Naive thymus-derived CD4-positive, alpha-beta T cell (primary cell): ENCODE measurements at places on chromosomes 2 and 18.

DNA sequence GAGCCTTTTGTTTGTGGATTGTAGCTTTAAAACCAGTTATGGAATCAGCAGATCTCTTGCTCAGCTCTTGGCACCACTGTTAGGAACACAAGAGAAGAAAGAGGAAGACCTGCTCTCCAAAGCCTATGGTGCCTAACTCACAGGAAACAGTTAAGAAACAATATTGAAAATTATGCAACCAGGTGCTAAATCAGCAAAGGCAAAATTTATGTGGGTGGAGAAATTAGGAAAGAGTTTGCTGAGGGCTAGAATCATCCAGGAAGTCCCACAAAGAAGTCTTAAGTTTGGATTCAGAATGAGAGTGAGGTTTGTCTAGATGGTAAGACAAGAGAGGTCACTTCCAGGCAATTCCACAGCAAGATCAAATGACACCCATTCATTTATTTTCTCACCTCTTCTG, 49.4 kb downstream of the AOX1 start:
- DNase-seq = no peak

DNA sequence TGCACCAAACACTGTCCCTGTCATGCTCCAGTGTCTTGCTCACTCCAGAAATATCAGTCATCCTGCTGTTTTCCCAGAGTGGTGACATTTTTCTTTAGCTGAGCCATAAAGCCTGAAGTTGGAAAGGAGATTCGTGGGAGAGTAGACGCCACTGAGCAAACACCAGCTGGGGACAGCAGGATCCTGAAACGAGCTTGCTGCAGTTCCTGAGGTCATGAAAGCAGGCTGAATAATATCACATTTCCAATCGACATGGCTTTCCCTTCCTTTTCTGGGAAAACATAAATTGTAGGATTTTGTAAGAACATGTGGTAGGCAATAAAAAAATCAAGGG, 276.4 kb downstream of the CDCA7 start:
- DNase-seq = no peak

DNA sequence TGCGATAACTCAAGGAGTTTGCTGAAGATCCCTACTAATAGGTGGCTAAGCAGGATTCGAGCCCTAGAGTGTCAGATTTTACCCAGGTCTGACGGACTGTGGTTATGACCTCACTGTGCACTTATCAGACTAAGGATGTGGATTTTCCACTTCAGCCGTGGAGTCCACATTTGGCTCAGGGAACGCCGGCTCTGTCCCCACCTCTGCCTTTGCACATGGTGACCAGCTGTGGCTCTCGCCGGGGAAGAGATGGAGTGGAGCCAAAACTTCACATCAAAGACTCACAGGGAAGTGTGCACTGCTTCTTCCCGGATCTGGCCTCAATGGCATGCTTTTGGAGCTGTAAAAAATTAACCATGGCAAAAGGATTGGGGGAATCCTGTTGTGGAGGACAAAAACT, 249.3 kb upstream of the APCDD1 start:
- DNase-seq = no peak

- DNase-seq = no peak
These were observed 427.7 kb downstream of the TGIF1 start for GRCh38 chr18:3877678-3878077.

GRCh38 chr2:240624011-240624949, 1.0 kb upstream of the GPR35 start:
- DNase-seq = peak; percentile 10

DNA sequence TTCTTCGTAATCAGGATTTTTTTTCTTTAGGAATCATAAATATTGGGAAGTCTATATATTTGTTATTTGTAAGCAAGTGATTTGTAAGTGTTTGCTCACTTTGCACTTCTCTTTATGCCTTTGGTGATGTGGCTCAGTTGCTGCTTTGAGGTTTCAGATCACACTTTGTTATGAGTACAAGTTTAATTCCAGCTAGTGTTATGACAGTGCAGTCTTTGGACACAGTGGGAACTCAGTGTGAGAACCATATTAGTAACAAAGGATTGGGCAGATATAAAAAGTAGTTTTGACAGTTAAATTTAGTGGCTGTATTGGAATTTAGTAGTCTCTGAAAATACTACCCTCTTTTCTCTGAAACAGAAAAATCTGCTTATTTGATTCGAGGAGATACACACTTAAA, 67.7 kb downstream of the ABI2 start:
- DNase-seq = no peak

DNA sequence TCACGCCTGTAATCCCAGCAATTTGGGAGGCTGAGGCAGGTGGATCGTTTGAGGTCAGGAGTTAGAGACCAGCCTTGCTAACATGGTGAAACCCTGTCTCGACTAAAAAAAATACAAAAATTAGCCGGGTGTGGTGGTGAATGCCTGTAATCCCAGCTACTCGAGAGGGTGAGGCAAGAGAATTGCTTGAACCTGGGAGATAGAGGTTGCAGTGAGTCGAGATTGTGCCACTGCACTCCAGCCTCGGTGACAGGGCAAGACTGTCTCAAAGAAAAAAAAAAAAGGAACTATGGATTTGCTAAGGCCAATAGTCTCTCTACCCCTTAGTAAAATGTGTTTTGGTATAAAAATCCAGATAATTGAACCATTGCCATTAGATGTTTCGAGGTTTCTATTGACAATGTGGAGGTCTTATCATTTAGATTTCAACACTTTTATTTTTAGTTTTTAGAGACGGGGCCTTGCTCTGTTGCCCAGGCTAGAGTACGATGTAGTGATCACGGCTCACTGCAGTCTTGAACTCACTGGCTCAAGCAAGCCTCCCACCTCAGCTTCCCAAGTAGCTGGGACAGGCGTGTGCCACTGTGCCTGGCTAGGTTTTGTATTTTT, 1.1 kb upstream of the TXNDC2 start:
- no peak for DNase-seq

DNA sequence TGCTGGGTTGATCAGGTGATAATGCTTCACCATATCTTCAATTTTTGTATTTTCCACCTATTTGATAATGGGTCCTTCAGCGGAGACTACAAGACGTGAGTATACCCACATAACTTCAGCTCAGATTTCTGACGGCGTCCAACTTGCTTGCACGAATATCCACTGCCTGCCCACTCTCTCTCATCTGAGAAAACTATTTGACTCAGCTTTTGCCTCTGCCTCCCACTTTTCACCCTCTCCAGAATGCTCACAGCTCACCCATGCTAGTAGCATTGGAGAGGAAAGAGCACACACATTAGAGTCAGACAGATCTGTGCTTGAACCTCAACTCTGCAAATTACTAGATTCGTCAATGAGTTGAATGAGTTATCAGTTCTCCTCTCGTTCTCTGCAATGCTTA, 166.8 kb downstream of the BCL2 start:
- DNase-seq = no peak

DNA sequence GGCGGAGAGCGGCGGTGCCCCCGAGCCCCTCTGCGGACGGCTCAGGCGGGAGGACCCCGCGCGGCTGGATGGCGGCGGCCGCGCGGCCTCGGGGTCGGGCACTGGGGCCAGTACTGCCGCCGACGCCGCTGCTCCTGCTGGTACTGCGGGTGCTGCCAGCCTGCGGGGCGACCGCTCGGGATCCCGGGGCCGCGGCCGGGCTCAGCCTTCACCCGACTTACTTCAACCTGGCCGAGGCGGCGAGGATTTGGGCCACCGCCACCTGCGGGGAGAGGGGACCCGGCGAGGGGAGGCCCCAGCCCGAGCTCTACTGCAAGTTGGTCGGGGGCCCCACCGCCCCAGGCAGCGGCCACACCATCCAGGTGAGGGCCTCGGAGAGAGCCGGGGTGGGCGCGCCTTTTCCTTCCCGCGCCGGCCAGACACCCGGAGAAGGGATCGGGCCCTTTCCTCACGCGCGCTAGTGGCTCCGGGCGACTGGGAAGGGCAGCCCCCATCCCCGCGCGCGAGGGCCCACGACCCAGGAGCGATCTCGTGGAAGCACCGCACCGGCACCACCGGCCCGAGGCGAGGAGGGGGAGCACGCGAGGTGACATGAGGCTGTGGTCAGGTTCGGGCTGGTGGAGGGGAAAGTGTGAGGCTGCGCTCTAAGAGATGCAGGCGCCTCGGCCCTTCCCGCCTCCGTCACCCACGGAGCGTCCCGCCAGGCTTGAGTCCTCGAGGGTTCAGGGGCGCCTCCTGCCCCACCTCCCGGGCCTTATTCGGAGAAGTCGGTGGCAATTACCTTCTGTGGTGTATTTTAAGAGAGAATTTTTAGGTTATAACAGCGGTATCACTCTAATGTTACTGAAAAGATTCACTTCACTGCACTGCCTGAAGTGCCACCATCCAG, 607 bp downstream of the LAMA3 start:
- DNase-seq = peak; percentile 24

GRCh38 chr2:128416109-128416785, 97.6 kb upstream of the HS6ST1 start:
- no peak for DNase-seq

DNA sequence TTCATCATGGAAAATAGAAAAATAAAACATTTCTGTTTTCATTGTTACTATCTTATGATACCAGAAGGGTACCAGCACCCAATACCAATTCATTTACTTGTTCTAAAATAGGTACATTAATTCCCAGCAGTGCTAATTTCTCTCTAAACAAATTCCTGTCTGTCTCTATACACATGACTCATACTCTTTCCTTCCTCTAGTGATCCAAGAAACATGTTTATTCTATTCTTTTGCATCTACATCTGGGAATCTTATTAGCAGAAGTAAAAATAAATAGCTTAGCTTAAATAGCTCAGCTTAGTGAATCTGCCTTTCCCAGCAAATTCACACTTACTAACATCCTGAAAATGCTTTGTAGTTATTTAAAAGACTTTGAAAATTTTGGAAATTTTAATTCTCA, 84.5 kb upstream of the MAPRE2 start:
- DNase-seq = no peak

DNA sequence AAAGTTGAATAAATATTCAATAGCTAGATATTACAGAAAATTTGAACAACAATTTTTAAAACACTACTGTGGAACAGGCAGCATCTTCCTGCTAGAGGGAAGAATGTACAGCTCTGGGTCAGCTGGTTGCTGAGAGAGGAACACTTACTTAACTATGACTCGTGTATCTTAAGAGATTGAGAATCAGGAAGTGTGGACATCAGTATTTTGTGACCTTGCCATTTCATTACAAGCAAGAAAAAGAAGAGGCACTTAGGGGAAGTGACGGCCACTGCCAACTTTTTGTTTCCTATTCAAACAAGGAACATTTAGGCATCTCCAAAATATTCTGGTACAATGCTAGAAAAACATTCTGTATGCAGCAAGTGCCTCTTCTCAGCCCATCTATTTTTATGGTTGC, 45.9 kb downstream of the ITPRID2 start:
- DNase-seq = no peak

DNA sequence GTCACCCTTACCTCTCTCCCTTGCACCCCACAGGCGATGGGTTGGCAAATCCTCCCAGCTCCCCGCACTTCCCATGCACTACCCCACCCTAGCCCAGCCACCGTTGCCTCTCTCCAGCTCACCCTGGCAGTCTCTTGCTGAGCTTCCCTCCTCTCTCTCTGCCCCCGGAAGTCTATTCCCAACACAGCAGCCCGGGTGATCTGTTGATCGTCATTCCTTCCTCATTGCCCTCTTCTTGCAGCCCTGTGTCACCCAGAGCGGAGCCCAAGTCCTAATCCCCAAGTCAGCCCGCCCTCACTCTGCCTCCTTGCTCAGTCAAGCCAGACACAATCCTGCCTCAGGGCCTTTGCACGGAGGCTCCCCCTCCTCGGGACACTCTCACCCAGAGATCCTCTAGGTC, 55.2 kb downstream of the CIB4 start:
- no peak for DNase-seq

GRCh38 chr2:241038374-241039180, 40.2 kb downstream of the SNED1 start:
- DNase-seq = no peak

GRCh38 chr2:38091760-38092159, 15.8 kb upstream of the CYP1B1 start:
- no peak for DNase-seq

DNA sequence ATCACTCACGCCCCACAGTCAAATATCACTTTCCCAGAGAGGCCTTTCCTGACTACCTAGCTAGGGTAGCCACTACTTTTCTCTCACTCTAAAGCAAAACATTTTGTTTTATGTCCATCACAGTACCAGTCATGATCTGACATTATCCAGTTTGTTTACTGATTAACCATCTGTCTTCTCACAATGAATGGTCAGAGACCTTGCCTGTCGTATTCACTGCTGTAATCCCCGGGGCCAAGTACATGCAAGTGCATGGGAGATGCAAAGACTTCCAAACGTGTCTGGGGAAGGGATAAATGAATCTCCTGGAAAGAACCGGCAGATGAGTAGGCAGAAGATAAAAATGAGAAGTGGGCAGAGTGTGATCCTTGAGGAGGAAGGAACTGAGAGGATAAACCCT, 39.7 kb downstream of the THUMPD2 start:
- DNase-seq = no peak

- DNase-seq = no peak
These were observed 451.0 kb upstream of the SETBP1 start for GRCh38 chr18:44229693-44230108.

DNA sequence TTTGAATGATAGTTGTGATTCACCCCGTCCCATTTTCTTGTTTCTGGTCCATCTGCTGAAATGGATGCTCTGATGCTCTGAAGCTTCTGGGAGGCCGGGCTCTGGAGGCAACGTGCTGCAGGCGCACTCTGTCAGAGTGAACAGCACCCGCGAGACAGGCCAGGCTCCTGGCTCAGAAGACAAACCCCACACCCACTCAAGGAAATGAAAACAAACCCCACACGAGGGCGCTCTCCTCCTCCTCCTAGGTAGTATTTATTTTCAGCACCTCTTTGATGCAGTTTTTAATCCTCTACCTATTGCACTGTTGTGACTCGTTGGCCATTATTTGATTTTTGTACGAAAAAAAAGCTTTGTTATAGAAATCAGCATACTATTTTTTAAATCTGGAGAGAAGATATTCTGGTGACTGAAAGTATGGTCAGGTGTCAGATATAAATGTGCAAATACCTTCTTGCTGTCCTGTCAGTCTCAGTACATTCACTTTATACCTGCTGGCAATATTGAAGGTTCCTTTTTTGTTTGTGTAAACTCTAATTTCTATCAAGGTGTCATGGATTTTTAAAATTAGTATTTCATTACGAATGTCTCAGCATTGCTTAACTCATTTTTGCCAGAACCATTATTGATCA, 10.3 kb upstream of the CHST10 start:
- peak; percentile 64 for DNase-seq

DNA sequence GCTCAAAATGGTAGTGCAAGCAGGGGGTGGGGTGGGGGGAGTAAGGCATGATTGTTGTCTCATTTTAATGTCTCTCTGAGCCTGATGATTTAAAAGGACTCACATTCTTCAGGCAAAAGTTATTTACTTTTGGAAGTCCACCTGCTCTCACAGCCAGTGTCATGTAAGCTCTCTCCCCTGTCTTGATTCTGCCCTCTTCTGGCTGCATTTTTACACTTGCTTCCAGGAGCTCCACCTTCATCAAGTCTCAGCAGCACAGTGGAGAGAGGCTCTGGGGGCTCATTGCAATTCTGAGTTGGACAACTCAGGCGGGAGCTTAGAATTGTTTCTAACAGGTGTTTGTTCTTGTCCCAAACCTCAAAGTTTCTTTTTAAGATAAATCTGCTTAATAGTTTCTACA, 39.2 kb downstream of the GNAL start:
- no peak for DNase-seq
